Stimulated activated CD4-positive, alpha-beta T cell treated with anti-CD3 and anti-CD28 coated beads, TNF-alpha, amount 100 ng/mL, for 48 hours (primary cell): ENCODE measurements at places on chromosomes 7 and 10.

- no peak for DNase-seq
These were observed 537.1 kb upstream of the POM121L12 start for GRCh38 chr7:52498366-52498765.

DNA sequence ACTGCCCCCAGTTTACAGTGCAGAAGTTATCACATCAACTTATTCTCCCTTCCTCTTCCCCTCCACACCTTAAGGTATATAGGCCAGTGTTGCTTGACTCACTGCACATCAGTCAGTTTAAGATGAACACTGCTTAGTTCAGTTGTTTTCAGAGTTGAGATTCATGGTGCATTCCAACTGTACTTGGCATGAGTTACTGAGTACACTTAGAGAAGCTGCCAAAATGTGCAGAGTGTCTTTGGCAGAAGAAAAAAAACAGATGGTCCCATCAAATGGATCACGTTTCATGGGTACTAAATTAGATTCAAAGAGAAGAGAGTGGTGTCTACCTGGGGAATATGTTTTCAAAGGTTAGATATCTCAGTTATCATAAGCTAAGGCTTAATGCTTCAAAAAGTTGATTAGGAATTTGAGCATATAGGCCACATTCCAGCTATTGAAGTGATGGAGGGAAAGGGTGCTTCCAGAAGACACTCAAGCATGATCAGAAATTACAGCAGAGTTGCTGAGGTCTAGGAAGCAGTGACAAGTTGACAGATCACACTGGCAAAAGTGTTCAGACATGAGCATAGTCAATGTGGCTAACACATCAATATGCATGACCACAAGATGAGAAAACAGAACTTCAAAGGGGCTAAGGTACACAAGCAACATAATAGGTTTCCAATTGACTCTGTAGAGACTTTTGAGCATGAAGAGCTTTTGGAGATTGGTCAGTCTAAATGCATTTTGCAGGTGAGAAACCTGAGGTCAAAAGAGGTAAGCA, 579.2 kb upstream of the CELF2 start:
- no peak for DNase-seq

DNA sequence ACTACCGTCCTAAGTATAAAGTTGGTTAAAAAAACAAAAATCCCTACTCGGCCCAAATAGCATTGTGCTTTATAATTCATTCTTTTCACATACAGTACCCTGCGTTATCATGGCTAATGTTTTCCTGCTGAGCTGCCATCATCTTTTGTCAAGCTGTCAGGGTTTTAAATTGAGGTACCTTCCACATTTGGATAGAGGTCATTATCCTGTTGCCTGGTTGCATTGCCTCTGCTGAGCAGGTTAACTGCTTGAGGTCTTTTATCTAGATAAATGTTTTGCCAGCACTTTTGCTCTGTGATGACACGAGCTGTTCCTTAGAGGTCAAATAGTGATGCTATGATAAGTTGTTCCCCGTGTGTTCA, 94.4 kb upstream of the FZD1 start:
- DNase-seq = no peak

DNA sequence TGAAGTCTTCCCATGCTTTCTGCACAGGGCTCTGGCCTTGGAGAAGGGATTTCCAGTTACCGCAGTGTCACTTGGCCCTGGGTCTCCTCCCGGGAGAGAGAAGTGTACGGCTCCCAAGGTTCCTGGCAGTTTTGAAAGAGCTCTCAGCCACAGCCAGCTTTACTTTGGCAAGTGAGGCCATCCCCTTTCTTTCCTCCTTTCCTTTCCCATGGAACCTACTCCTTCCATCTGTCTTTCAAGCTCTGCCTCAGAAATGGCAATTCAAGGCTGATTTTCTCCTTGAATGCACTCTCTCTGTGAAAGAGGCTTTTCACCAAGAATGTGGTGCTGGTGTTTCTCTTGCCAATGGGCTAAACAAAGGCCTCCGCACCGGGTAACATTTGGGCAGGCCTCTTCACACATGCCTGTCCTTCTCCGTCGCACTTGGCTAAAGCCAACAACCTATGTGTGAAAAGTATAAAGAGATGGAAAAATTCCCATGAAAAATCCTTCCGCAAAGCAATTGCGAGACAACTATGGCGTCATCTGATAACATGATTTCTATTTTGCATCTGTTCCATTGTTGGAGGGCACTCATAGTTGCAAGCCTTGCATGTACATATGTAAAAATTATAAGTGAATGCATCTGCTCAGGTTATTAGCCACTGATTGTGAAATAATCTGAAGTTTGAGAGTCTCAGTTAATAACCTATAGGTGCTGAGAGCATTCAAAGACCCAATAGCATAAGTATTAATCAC, 125.4 kb downstream of the PFKFB3 start:
- no peak for DNase-seq

DNA sequence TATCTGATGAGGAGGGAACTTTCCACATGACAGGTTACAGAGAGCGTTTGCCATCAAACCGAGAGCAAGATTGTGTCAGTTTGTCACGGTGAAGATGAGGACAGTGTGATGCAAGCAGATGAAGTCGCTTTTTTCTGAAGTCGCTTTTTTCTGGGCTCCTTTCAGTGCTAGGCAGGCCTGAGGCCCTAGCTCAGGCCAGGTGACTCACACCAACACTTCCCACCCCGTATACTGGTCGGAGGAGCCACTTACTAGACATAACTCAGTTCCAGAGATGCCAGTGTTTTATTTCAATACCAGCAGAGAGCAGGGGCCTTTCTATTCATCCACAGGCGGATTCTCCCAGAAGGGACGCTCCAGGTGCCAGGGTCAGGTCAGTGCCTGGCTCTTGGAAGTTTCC, 58.9 kb downstream of the SFMBT2 start:
- DNase-seq = no peak

DNA sequence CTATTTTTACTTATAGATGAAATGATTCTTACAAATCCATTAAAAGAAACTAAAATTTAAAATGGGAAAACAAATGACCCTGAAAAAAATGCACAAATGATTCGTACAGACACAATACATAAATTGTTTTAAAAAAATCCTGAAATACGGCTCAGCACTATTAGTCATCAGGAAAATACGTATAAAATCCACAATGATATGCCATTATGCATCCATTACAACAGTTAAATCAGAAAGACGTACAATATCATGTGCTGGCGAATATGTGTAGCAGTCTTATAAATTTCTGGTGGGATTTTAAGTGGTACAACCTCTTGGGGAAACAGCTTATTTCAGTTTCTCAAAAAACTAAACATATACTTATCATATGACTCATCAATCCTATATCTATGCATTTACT, 600.1 kb upstream of the STEAP1 start:
- DNase-seq = no peak

DNA sequence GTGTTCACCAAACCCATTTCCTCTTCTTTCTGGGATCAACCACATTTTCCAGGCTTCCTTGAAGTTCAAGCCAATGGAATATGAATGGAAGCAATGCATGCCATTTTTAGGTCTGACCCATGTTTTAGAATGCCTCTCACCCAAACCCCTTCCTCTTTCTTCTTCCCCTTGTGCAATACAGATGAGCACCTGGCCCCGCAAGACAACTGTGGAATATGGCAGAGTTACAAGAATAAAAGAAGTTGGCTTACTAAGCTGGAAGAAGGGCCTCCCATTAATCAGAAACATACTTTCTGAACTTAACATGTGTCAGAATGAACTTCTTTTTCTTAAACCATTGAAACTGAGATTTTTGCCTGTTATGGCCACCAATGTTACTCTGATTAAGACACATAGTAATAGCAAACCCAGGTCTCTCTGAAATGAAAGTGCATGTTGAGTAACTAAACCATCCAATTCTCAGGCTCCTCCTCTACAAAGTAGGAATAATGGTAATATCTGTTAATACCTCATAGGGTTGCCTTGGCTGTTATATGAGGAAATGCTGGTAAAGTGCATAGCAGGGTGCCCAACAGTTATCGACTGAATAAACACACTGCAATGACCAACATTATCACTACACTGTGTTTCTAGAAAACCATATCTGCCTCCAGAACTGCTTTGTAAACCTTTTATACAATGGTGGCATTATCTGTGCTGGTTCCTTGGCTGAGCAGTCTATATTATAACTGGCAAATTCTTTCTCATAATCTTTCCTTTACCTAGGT, 382.2 kb upstream of the NRP1 start:
- no peak for DNase-seq

GRCh38 chr10:84428711-84429110, 100.3 kb downstream of the CCSER2 start:
- DNase-seq = no peak

- DNase-seq = no peak
These were observed 126.0 kb downstream of the KCNMA1 start for GRCh38 chr10:77511498-77512218.

DNA sequence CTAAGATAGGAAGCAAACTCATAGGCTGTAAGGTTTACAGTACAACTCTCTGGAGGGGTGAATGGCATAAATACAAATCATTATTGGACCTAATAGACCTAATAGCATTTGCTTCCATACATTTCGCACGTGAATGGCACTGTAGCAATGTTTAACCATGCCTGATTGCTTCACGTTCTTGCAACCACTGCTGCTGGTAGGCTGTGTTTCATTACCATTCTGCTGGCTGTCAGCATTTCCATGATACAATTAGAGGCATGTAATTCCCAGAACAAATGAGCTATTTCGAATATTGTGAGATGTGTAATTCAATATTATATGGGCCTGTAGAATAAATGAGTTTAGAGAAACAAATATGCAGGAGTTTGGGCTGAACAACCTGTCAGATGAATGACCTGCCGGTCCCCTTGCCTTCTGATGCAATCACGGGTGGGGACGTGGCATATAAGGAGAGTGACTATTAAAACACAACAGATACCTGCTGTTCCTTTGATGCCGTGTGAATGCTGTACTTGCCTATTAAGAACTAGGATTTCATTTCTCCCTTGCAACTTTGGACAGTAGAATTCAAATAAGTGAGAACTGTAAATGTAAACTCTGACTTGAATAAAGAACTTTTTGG, 393.4 kb downstream of the ACTR3B start:
- DNase-seq = no peak

- DNase-seq = no peak
These were observed 6.4 kb upstream of the ENTPD7 start for GRCh38 chr10:99652800-99653390.

- no peak for DNase-seq
These were observed 80.9 kb upstream of the ABCB5 start for GRCh38 chr7:20534543-20534942.

GRCh38 chr7:70694434-70694970, 437.4 kb upstream of the GALNT17 start:
- no peak for DNase-seq

- no peak for DNase-seq
These were observed 98.8 kb downstream of the ADK start for GRCh38 chr10:74249865-74250264.
